ENCODE measurements at places on chromosomes 11 and 22.

GRCh38 chr11:108559340-108559739 lies 34.2 kb downstream of the EXPH5 start:
- no peak for DNase-seq

DNA sequence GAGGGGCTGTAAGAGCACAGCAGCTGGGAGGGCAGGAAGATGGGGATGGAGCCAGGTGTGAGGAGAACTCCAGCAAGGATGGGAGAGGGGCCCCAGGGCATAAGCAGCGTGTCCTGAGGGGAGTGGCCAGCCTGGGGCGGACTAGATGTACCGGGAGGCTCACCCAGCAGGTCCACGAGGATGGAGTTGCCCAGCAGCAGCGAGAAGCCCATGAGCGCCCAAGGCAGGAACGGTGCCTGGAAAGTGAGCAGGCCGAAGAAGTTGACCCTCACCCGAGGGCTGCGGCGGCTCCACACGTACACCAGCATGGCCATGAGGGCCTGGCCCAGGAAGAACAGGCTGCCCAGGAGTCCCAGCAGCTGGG lies 1.3 kb downstream of the DERL3 start:
- no peak for DNase-seq

DNA sequence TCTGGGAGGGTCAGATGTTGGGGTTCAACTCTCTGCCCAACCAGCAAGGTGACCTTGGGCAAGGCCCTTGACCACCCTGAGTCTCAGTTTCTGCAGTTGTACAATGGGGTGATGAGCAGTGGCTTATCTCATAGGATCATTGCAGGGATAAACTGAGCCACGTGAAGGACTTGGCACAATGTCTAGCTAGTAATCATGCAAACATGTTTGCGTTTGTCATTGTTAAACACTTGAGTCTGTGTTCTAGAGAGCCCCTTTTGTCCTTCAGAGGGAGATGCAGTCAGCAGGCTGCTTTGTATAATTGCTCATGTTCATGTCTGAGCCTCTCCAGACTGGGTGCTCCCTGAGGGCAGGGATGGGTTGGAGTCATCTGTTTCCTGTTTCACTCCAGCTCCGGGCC lies 15.8 kb downstream of the CD82 start:
- no peak for DNase-seq

DNA sequence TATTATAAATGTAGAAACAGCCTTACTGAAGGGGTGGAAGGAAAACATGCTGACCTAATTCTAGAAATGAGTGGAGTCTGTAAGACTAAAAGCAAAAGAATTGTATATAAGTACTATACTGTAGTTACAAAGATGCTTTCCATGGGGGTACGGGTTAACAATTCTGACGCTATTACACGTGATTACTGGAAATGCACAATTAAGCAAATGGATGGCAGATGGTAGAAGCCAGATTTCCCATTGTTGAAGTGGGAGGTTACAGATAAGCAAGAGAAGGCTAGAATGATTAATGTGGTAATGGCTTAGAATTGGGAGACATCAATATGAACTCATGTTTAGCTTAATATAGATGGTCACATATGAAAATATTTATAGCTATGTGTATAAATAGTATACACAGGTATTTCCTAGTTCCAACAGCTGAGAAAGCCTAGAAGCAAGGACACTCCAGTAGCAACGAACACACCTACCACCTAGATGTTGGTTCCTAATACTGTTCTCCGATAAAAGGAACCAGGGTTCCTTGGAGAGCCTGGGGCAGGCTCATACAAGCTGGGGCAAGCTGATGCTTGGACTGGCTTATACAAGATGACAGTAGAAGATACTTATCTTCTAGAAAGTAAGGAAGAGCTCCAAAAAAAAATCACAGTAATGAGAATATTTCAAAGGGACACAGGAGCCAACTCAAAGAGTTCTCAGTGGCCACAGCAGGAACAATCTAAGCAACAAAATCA lies 13.5 kb downstream of the SMC1B start:
- DNase-seq = no peak

DNA sequence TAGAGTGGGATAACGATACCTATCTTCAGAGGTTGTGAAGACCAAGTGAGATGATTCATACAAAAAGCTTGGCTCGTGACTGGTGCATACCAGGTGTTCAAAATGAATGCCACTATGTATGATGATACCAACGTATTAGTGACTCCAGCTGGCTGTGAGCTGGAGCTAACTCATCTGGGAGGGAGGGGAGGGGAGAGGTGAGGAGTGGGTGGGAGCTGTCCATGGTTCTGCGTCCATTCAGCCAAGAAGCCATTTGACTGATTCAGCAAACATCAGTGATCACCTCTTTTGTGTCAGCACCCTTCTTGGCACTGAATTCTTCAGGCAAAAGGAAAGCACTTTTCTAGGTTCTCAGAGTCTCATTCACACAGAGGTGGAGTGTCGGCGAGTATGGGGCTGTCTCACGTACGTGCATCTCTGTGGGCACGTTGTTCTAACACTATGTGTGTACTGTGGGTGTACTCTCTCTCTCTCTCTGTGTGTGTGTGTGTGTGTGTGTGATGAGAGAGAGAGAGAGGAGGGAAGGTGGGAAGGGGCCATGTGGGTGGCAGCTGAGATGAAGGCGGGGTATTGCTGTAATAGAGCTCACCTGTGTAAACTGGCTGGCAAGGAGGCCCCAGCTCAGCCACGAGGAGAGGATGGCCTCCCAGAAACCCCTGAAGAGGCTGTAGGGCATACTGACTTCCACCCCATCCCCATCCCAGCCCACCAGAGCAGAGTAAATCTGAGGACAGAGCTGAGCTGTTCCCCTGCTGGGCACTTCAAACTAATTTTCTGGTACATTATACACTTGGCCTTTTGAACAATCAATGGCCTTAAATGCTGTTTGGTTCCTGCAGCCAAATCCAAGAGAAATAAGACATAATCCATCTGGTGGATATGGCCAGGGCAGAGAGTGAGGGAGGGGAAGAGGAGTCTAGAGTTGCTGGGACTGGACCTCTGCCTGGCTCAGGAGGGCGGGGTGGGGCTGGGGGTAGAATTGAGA lies 96.1 kb upstream of the THY1 start:
- DNase-seq = no peak

DNA sequence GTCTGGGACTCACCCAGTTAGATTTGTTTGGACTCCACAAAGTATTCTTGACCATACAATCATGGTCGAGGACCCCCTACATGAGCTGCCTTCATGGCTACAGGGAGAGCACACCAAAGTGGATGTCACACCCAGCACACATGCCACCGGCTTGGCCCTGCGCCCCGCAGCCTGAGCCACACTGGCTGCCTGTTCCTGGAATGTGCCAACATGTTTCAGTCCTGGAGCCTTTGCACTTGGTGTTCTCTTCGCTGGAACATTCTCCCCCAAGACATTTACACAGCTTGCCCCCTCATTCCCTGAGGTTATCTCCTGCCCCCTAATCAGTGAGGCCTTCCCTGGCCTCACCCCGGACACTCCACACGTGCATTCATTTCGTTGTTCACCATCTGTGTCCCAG lies 46.0 kb downstream of the PPARA start:
- no peak for DNase-seq

- DNase-seq = no peak
Measured at GRCh38 chr22:32775957-32776356, 25.5 kb upstream of the TIMP3 start.

DNA sequence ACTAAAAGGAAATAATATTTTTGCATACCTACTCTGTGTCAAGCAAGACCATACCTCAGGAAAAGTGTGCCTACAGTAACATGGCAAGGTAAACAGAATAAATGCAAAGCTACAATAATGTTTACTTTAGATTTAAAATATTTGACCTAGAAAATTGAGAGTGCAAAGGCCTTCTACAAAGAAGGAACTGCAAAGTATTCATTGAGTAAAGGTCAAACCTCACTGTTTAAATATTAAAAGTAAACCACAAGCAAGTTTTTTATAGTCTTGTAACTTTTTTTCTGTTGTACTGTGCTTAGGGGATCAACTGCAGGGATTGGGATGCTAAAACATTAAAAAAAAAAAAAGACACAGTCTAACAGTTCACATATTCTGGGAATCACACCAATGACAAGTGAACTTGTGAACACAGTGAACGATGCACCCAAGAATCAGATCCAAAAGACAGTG lies 48.8 kb downstream of the CWF19L2 start:
- no peak for DNase-seq

DNA sequence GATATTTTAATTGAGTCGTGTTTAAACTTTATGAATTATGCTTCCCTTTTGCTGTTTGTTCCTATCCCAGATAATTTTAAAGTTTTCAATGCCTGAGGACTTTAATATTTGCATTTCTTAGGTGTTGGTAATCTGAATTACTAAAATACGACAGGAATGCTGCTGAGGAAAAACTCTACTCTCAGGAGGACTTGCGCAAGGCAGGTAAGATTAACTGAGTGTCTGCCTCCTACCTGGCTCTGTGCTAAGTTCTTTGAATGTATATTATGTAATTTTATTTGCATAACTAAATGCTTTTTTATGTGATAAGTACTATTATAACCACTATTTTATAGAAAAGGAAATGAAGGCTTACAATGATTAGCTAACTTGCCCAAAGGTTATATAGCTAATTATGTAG lies 2.7 kb upstream of the KCNA4 start:
- no peak for DNase-seq

Data from activated CD8-positive, alpha-beta memory T cell treated with anti-CD3 and anti-CD28 coated beads for 1 hour (primary cell).